ENCODE measurements at places on chromosomes 6 and 20. TPM values are rescaled to one million over a fixed set of nuclear protein-coding genes. Genes with fewer than 3 reads are reported as not detected.

DNA sequence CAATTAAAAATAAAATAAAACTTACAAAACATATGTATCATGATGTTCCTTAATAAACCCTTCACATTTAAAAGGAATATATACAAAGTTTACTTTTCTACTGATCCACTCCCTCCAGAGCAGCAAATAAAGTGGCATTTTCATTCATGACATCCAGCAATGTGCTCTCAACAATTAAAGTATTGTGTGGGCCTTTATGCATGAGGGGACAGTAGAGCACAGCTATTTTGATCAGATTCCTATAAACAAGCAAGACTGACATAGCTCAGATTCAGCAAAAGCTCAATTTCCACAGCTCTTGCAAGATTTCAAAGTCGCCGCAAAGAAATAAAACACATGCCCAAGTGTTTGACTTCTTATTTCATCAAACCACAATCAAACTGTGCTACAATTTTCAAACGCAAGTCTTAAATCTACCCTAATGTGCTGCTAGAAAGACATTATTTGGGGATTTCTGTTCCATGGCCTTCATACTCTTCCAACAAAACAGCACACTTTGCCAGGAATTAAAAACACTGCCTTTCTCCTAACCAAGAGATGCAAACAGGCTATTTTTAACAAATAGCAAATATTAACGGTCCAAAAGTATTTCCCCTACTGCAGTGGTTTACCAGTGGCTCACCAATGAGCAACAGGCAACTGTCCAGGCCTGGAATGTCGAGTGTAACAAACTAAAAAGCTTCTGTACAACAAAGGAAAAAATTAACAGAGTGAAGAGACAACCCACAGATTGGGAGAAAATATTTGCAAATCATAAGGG is 52.3 kb downstream of the MBOAT1 start:
- peaks cover 24% of the 10 kb centered on the region for H3K4me1 ChIP-seq
- DNase-seq, result no peak
- H3K4me3 ChIP-seq, result no peak overlapping the region
- H3K27me3 ChIP-seq, result no peaks in the 10 kb centered on the region
- H3K27ac ChIP-seq, result peak overlapping the region; percentile 59

DNA sequence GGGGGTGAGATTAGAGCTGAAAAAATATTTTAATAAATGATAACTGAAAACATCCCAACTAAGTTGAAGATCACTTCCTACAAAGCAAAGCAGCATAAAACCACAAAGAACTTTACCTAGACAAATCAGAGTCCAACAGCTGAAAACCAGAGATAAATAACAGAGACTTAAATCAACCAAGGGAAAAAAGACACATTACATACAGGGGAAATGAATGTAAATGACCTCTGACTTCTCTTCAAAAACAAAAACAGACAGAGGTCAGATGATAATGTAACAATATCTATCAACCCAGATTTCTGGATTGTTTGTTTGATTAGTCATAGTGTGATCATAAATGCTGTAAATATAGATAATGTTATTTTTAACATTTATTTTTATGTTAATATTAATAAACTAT is 782.8 kb downstream of the TFAP2A start:
- no peak overlapping the region for H3K27ac ChIP-seq
- no peaks in the 10 kb centered on the region for H3K4me1 ChIP-seq
- H3K36me3 ChIP-seq, result no peaks in the 10 kb centered on the region
- no peaks in the 10 kb centered on the region for H3K27me3 ChIP-seq
- H3K4me3 ChIP-seq, result no peak overlapping the region

GRCh38 chr6:26445934-26446667 is 5.8 kb downstream of the BTN3A3 start:
- H3K27me3 ChIP-seq, result no peaks in the 10 kb centered on the region
- no peak overlapping the region for H3K4me3 ChIP-seq
- no peak for DNase-seq
- peaks cover 5% of the 10 kb centered on the region for H3K4me1 ChIP-seq
- H3K27ac ChIP-seq, result no peak overlapping the region

GRCh38 chr6:84065693-84066290 is 32.2 kb downstream of the MRAP2 start:
- H3K4me3 ChIP-seq, result no peak overlapping the region
- no peaks in the 10 kb centered on the region for H3K4me1 ChIP-seq
- no peak overlapping the region for H3K27ac ChIP-seq
- H3K36me3 ChIP-seq, result no peaks in the 10 kb centered on the region

BMP6 gene
- 5.3 TPM for total RNA-seq

DNA sequence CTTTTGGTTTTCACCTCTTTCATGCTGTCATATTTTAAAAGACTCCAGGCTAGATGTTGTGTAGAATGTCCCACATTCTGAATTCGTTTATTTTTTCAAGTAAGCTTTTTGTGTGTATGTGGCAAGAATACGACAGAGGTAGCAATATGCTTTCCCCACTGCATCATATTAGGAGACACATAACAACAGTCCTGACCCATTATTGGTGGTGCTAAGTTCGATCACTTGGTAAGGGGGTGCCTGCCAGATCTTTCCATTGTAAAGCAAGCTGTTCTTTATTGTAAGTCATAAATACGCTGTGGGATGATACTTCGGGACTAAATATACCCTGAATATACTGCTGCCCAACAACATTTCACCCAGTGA is 588 bp upstream of the NCOA3 start:
- no peak for DNase-seq
- H3K36me3 ChIP-seq, result no peaks in the 10 kb centered on the region
- H3K4me1 ChIP-seq, result peaks cover 16% of the 10 kb centered on the region
- no peaks in the 10 kb centered on the region for H3K27me3 ChIP-seq
- peak overlapping the region; percentile 96 for H3K27ac ChIP-seq
- H3K4me3 ChIP-seq, result peak overlapping the region; percentile 69

DNA sequence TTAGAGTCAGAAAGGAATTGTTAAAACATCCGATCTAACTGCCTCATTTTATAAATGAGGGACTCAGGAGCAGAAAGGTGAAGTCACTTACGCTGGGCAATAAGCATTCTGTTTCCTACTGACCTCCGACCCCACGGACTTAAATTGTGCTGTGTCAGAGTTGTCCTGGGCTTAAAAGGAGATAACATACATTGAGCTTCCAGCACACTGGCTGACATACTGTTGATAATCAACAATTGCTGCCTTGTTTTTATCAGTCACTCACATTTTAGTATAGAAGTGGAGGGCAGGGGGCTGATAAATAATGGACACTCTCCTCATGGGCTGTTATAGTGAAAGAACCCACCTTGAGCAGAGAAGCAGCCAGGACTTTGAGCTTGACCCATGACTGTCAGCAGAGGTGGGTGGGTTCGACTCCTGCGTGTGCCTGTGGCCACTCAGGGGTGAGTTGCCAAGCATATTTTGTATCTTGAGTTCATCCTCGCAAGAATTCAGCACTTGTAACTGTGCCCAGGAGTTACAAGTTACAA is 166.5 kb upstream of the JARID2 start:
- no peak overlapping the region for H3K27ac ChIP-seq
- no peak overlapping the region for H3K4me3 ChIP-seq
- no peaks in the 10 kb centered on the region for H3K36me3 ChIP-seq
- DNase-seq, result no peak

LBP gene
- total RNA-seq, result not detected

DNAH8 gene
- not detected for total RNA-seq

GRCh38 chr20:32544260-32544722 is 40.8 kb downstream of the NOL4L start:
- no peak overlapping the region for H3K4me3 ChIP-seq
- H3K4me1 ChIP-seq, result no peaks in the 10 kb centered on the region
- no peak overlapping the region for H3K27ac ChIP-seq
- H3K36me3 ChIP-seq, result no peaks in the 10 kb centered on the region
- DNase-seq, result no peak

DNA sequence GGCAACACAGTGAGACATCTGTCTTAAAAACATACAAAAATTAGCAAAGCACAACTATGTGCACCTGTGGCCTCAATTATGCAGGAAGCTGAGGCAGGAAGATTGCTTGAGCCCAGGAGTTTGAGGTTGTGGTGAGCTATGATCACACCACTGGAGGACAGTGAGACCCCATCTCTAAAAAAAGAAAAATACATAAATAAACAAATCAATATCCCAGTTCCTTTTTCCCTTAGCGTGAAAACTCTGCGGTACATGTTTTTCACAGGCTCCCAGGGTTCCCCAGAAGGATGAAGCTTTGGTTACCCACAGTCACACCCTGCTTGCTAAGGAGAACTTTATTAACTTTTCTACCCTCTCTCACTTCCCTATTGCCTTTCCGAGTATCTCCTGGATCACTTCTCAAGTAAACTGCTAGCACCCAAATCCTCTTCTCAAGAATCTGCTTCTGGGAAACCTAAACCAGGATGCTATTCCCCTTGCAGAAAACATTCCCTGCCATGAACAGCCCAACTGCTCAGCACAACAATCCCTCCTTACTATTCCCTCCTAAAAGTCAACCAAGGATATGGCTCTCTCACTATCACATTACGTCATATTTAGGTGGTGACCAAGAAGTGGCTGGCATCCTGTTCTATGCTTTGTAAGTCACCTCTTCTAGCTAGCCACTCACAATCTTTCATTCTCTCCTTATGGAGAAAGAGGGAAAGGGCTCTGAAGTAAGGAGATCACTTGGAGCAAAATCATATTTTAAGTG is 122.4 kb downstream of the IPCEF1 start:
- no peaks in the 10 kb centered on the region for H3K36me3 ChIP-seq
- DNase-seq, result no peak

DNA sequence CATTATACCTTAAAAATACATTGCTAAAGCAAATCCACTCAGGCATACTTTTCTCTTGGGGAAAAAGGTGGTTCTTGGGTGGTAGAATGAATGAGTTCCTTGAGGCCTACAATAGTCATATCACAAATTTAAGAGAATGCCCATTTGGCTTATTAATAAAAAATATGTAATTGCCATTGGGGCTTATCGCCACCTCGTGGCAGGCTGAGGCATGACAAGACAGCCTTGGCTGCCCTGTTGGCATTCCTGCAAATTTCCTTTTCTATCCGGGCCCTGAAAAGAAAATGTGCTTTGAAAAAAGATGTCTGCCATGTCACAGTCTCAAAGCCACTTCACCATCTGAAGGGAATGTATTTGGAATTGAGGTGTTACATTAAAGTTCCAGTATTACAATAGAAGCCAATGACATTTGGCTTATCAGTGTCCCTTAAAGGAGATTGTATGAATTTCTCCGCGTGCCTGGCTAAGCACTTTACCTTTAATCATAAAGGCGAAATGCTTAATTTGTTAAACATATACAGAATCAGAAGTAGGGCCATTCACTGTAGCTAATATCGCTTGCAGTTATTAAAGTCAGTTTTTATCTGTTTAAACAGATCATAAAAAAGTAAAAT is 188.3 kb upstream of the ZFP64 start:
- H3K27ac ChIP-seq, result no peak overlapping the region
- H3K27me3 ChIP-seq, result no peaks in the 10 kb centered on the region
- no peaks in the 10 kb centered on the region for H3K4me1 ChIP-seq
- DNase-seq, result no peak
- no peak overlapping the region for H3K4me3 ChIP-seq

DNA sequence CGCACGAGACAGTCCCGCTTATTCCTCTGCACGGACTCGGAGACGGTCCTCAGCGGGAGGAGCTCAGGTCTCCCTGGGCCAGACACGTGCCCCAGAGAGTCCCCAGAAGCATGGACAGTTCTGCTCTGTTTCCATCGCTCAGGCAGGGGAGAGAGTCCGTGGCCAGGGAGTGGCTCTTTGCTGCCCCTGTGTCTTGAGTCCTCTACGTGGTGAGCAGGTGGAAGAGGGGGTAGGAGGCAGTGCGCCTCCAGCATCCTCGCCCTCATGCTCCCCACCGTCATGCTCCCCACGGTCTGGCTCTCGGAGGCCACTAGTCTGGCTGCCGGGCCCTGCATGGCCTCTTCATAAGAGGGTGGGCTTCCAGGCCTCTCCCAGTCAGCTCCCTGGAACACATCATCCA is 8.9 kb downstream of the TAGAP start:
- no peak overlapping the region for H3K27ac ChIP-seq
- H3K27me3 ChIP-seq, result no peaks in the 10 kb centered on the region
- H3K4me1 ChIP-seq, result no peaks in the 10 kb centered on the region

DNA sequence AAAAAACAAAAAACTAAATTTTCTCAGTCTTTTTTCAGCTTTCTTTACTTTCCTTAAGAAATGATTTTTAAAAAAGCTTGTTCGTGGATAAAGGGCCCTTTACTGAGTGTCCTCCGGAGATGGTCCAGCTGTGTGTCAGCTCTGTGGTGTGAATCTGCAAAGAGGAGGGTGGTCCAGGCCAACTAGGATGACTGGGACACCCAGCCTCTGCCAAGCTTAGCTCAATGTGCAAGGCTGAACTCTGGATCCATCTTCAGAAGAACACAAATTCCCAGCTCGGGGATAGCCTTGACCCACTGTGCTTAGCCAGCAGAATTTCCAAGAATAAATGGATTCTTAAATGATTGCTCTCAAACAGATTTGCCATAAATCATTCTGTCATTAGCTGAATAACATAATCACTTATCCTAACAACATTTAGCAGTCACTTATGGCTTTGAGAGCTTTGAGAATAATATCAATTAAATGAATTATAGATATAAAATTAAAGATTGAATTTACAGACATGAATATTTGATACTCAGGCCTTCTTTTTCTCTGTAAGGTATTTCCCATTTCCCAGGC is 14.2 kb upstream of the CALHM5 start:
- no peak for DNase-seq
- H3K4me1 ChIP-seq, result no peaks in the 10 kb centered on the region
- no peaks in the 10 kb centered on the region for H3K36me3 ChIP-seq

- no peaks in the 10 kb centered on the region for H3K36me3 ChIP-seq
- H3K4me3 ChIP-seq, result no peak overlapping the region
- H3K27me3 ChIP-seq, result no peaks in the 10 kb centered on the region
- H3K27ac ChIP-seq, result no peak overlapping the region
Observed at GRCh38 chr6:4088704-4089103, 9.8 kb upstream of the FAM217A start.

HLA-DOA gene
- total RNA-seq, result 3.0 TPM

DNA sequence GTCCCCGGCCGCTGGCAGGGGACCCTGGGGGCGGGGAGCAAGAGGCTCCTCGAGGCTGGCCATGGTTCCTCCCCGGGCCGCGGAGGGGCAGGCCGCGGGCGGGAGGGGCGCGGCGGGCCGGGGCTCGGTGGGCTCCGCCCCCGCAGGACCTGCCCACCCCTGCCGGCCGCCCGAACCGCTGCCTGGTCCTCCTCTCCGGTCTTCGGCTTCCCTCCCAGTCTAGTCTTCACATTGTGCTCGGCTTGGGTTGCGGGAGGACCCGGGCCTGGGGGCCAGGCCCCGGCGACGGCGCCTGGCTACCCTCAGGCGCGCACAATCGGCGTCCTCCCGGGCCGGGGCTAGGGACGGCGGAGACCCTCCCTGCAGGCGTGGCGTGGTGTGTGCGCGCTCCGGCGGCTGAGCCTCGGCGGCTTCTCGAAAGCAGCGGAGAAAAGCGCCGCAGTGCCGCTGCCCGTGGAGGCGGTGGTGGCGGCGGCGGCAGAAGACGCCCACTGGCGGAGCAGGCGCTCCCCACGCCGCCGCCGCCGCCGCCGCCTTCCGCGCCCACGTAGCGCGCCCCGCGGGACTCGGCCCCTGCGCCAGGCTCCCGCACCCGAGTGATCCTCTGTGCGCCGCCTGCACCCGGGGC is at the start of gene PDE10A:
TSS of gene PDE10A (minus strand) at position 493 of the 628 bp plus-strand sequence. CDS start at position 63, 430 bp downstream.
- H3K36me3 ChIP-seq, result no peaks in the 10 kb centered on the region
- peak; percentile 80 for DNase-seq
- peaks cover 94% of the 10 kb centered on the region for H3K27me3 ChIP-seq
- H3K4me1 ChIP-seq, result peaks cover 41% of the 10 kb centered on the region

GRCh38 chr20:25081730-25082497 is at the start of gene VSX1:
Gene VSX1, minus strand, starts transcription at chr20:25082141. Its CDS starts 45 bp downstream, at chr20:25082096.
- peaks cover 41% of the 10 kb centered on the region for H3K4me1 ChIP-seq
- H3K4me3 ChIP-seq, result no peak within 1 kb of the TSS
- no peak for DNase-seq
- H3K36me3 ChIP-seq, result no peaks in the 10 kb centered on the region
- H3K27ac ChIP-seq, result no peak within 1 kb of the TSS

SEMG1 gene
- total RNA-seq, result not detected

GRCh38 chr20:14838663-14839628 is 501.5 kb upstream of the FLRT3 start:
- no peaks in the 10 kb centered on the region for H3K27me3 ChIP-seq
- no peaks in the 10 kb centered on the region for H3K36me3 ChIP-seq
- no peak overlapping the region for H3K4me3 ChIP-seq
- H3K4me1 ChIP-seq, result no peaks in the 10 kb centered on the region
- no peak for DNase-seq

All from sigmoid colon (tissue), 7 donors.